Esophagus squamous epithelium (tissue), 5 donors: ENCODE measurements at places on chromosomes 16 and 17.

GRCh38 chr16:68517606-68518166 is 21.4 kb upstream of the ZFP90 start:
- no peak for DNase-seq

GRCh38 chr16:67847064-67847861 is at the start of gene CENPT:
Gene CENPT (minus strand): TSS chr16:67847693. CDS start chr16:67833859, 13,834 bp downstream.
- DNase-seq = no peak

DNA sequence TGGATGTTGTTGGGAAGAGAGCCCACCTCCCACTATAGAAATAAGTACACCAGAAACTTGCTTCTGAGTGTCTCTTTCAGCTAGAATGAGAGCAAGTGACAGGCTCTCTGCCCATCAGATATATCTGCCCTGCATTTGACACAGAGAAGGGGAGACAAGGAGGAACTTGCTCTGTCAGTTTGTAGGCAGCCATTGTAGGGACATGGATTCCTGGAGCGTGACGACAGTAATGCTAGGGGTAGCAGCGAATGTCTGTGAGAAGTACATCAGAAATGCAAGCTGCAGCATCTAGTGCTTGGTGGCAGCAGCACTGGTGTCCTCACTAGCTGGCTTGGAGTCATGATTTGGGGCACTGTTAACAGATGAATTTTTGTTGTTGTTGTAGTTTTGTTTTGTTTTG is 23.0 kb downstream of the ZNF200 start:
- DNase-seq = no peak

DNA sequence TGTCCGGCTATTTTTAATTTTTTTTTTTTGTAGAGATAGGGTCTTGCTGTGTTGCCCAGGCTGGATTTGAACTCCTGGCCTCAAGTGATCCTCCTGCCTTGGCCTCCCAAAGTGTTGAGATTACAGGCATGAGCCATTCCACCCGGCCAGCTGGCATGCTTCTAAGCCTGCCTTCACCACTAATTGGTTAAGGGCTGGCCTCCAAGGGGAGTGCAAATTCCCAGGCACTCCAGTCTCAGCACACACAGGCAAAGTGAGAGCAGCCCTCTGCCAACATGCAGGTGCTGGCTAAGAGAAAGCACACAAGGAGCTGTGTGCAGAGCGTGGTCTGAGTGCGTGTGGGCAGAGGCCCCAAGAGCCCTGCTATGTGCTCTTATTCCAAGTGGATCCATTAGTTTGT is 149.8 kb upstream of the HS3ST2 start:
- DNase-seq = no peak

GRCh38 chr16:81645266-81645694 is 133.8 kb upstream of the PLCG2 start:
- DNase-seq = no peak

DNA sequence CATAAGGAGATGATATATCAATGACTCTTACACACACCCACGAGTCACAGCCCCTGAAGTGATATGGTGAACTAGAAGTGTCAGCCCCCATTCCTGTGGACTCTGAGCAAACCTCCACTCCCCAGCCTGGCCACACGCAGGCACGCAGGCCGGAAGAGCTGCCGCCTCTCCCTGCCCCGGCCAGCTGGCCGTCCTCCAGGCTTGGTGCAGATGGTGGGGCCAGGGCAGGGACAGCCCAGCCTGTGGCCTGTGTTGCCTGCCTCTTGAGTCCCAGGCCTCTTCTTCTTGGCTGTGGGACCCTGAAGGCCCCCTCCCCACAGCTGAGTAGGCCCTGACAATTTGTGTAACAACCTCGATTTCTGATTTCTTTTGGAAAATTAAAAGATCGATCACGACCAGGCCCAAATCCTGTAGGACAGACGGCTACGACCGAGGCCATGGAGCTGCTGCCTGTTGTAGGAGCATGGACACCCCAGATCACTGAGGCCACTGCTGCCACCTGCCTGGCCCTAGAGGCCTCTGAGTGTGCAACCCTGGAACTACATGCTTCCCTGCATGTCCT is 10.0 kb upstream of the MPRIP start:
- DNase-seq = no peak

GRCh38 chr17:20997711-20998570 is 44.9 kb downstream of the USP22 start:
- DNase-seq = no peak
